Central memory CD8-positive, alpha-beta T cell (primary cell): ENCODE measurements at places on chromosomes 2 and 18.

- DNase-seq, result no peak
Observed at GRCh38 chr2:129103936-129104878, 785.5 kb upstream of the HS6ST1 start.

GRCh38 chr2:237714690-237715458 lies 83.7 kb upstream of the RBM44 start:
- no peak for DNase-seq

DNA sequence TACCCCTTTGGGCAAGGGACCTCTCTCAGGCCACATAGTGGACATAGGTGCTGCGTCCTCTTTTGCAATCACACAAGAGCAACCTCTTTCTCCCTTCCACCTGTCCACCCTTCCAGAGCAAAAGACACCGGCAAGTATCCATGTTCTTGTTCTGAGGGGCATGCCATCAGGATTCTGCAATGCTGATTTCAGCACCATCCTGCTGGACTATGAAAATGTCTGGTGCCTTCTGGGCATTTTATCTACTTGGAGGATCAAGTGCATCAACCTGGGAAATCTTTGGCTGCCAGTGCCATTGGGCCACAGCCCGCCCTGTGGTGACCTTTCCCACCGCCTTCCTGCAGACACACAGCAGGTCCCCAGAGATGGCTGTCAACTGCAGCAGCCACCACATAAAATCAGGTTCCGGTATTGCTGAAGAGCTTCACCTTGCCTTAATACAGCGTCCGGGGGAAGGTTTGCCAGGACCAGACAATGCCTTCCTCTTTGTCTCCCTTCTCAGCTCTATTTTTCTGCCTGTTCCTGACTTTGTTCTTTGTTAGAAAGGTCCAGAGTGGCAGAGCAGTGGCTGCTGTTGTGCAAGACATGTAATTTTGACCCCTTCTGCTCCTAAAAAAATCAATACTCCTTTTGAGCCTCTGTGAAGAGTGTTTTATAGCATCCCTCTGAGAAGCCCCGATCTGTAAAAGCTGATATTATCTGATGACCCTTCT lies 18.5 kb upstream of the BOD1L2 start:
- DNase-seq, result no peak

DNA sequence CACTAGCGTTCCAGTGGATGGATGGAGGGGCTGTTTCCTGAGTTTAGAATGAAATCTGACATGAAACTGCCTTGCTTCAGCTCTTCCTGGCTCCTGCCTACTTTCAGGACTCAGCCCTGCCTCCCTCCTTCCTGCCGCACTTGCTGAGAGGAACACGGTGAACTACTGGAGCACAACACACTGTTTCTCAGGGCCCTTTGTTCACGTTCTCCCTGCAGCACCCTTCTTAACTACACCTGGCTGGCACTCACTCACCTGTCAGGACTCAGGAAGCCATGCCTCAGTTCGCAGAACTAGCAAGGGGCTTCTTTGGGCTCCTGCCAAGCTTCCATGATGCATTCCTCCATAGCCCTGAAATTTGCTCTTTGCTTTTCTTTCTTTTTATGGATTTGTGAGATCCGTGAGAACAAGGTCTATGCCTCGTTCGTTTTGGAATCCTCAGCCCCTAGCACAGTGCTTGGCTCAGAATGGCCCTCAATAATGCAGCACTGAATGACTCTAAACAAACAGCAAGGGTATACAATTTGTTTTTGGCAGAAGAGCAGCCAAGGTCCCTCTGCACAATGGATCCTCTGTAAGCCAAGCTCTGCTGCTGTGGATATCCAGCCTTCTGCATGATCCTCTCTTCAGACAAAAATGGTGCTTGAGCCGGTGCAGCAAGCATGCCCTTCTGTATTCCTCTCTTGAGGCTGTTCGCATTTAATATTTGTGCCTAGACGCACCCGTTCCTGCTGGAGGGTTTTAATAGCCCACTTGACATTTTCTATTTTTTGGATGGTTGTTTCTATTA lies 357.0 kb downstream of the TSN start:
- no peak for DNase-seq

- DNase-seq, result no peak
Observed at GRCh38 chr18:39799006-39799405, 2156.0 kb upstream of the PIK3C3 start.

GRCh38 chr18:3305354-3305762 lies 43.4 kb downstream of the MYL12B start:
- DNase-seq, result no peak

- no peak for DNase-seq
Observed at GRCh38 chr18:9058406-9058805, 44.1 kb upstream of the NDUFV2 start.

DNA sequence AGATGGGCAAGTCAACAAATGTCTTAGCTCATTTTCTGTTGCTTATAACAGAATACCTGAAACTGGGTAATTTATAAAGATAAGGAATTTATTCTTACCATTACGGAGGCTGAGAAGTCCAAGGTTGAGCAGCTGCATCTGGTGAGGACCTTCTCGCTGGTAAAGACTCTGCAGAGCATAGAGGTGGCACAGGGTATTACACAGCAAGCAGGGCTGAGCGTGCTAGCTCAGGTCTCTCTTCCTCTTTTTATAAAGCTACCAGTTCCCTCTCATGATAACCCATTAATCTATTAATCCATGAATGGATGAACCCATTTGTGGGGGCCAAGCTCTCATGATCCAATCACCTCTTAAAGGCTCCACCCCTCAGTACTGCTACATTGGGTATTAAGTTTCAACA lies 109.1 kb downstream of the CDK15 start:
- DNase-seq, result no peak

- no peak for DNase-seq
Observed at GRCh38 chr2:100453853-100454252, 16.4 kb upstream of the NMS start.

- DNase-seq, result no peak
Observed at GRCh38 chr2:119517433-119517832, 6.8 kb downstream of the SCTR start.

- no peak for DNase-seq
Observed at GRCh38 chr18:74831571-74832250, 234.0 kb downstream of the ZNF407 start.

GRCh38 chr18:69956057-69956456 lies 8.4 kb upstream of the CD226 start:
- no peak for DNase-seq

GRCh38 chr18:12737243-12737902 lies 34.5 kb downstream of the PSMG2 start:
- no peak for DNase-seq

GRCh38 chr18:79497638-79498081 lies 101.9 kb downstream of the NFATC1 start:
- DNase-seq, result no peak

GRCh38 chr2:14239605-14240004 lies 392.9 kb upstream of the LRATD1 start:
- DNase-seq, result no peak

GRCh38 chr2:134372611-134373131 lies 118.8 kb downstream of the MGAT5 start:
- DNase-seq, result no peak

GRCh38 chr2:85449214-85449588 lies 30.7 kb downstream of the SH2D6 start:
- no peak for DNase-seq

- no peak for DNase-seq
Observed at GRCh38 chr2:72889991-72890390, 2.8 kb downstream of the SPR start.

DNA sequence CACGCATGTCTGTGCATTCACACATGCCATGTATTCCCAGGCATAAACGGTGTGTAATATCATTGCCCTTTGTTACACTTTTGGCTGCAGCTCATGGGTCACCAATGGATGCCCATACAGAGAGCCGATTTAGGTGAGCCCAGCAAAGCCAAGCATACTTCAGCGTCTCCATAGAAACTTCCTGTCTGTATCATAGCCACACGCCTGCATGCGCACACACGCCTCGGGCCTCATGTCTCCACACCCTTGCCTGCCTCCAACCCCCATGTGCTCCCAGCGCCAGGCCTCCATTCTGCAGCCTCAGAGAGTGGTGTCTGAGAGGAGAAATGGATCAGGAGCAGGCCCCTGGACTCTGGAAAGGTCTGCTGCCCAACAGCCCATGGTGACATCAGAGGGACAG lies 33.5 kb upstream of the SELENOI start:
- DNase-seq, result no peak

- DNase-seq, result no peak
Observed at GRCh38 chr2:235286622-235287374, 207.0 kb upstream of the AGAP1 start.
